Pericardium fibroblast (primary cell): ENCODE measurements at places on chromosomes 11 and 22. TPM values are rescaled to one million over a fixed set of nuclear protein-coding genes. Genes with fewer than 3 reads are reported as not detected.

TIMM10 gene
- total RNA-seq, result 11.1 and 23.8 TPM in 2 replicates

VPREB3 gene
- not detected in 2 replicates for total RNA-seq

BIRC3 gene
- under 0.01 and 0.12 TPM in 2 replicates for total RNA-seq

FREY1 gene
- 0.23 TPM in 1 of 2 replicates, not detected in the other for total RNA-seq
